ENCODE measurements at places on chromosomes 12 and 14. TPM values are rescaled to one million over a fixed set of nuclear protein-coding genes. Genes with fewer than 3 reads are reported as not detected.

ANKRD9 gene
- 7.5 TPM for total RNA-seq

CLEC4A gene
- total RNA-seq: 0.55 TPM

STAC3 gene
- total RNA-seq: 4.7 TPM

SRSF5 gene
- 434 TPM for total RNA-seq

AMN gene
- 0.78 TPM for total RNA-seq

CLEC7A gene
- not detected for total RNA-seq

HNF1A gene
- total RNA-seq: not detected

ART4 gene
- total RNA-seq: not detected
